Foreskin keratinocyte (primary cell): ENCODE measurements at places on chromosomes 11 and 22. TPM values are rescaled to one million over a fixed set of nuclear protein-coding genes. Genes with fewer than 3 reads are reported as not detected.

DNA sequence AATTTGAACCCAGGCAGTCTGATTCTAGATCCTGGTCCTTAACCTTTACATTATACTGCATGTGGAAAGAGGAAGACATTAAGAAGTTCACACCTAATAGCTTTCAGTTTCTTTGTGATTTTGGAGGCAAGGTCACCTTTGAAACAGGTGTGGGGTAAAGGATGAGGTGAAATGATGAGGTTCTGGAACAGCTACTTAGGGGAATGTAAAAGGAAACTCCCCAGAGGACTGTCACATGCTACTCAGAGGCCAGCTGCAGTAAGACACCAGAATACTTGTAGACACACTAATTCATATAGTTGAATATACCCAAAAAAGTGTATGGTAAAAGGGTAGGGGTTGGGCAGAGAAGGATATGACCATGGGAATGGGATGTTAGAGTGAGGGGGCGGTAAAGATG is 5.4 kb downstream of the APIP start:
- no peak for DNase-seq

The CCDC88B gene
- 4.9 and 7.6 TPM in 2 replicates for total RNA-seq

The KRTAP5-6 gene
- not detected in 2 replicates for total RNA-seq

DNA sequence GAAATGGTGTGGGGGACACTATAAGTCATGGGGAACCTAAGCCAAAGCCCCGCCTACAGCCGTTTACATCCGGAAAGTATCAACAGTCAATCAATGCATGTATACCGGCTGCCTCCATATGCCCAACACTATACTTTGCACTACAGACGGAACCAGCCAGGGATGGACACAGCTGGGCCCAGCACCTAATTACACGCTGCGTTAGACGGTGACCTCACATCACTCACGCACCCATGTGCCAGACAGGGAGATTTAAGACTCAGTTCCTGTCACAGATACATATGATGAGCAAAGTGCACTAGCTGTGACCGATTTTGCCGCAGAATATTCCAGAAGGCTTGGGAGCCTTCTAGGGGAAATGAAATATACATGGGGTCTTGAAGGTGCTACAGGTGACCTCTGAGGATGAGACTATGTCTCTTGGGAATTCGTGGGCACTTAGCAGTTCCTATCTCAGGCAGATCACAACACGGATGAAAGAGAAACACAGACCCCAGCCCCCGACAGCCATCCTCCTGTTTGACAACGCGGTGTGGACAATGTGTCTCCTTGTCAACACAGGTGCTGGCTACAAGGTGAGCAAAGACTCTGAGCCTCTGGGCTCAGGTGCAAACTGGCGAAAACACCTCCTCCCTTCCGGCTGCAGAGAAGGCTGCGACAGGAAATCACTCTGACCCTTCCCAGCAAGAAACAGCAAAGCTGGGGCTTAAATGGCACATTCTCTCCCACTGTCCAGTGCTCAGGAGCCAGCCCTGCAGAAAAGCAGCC is 8.0 kb downstream of the AHNAK start:
- no peak for DNase-seq

GRCh38 chr11:56950510-56950909 is 38.2 kb upstream of the OR5AK2 start:
- DNase-seq, result no peak

DNA sequence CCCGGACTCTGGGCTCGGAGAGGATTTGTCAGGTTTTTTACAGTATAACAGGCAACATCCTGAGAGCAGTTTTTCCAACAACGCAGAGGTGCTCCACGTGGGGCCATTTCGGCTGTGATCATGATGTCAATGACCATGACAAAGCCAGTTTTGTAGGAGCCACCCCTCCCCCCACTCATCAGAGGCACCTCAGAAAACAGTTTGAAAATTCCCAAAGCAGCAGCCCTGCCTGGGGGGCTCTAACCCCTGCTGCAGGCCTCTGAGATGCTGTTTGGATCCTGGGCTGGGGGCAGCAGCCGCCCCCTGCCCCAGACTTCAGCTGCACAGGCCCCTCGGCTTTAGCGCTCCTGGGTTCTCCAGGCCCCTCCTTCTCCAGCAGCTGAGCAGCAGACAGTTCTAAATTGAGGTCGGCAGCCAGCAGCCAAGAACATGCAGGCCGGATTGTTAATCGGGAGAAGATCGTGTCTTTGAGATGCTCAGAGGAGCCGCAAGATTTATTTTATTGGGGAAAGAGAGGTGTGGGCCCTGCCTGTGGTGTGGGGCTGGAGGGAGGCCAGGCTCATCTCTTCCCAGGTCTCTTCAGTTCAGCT is 19.4 kb downstream of the NFAM1 start:
- no peak for DNase-seq

- no peak for DNase-seq
Measured at GRCh38 chr22:37182101-37182948, 5.7 kb downstream of the C1QTNF6 start.

DNA sequence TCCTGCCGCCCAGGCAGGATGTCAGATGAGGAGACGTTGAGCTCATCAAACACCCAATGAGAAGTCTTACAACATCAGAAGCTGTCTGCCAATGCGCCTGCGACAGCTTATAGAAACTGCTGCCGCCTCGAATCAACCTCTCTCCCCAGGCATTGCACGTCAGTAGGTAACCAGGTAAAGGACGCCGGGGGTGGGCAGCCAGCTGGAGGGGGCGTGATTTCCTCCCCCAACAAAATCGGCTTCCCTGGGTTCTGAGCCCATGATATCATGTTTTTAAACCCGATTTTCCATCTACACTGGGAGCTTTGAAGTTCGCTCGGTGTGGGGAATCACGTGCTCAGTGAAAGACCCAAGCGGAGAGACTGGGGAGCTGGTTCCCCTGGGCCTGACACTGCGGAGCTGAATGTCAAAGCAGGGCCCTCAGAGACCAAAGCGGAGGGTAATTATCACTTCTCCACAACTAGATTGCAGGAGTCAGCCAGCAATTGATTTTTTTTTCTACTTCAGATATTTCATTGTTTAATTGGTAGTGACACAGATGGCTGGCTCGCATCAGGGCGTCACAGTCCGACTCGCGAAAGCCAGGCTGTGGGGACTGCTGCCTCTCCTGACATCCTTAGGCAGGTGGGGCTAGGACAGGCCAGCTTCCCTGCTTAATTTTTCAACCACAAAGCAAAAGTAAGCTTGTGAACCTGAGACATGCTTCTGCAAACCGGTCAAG is 15.4 kb downstream of the FAM83F start:
- no peak for DNase-seq

The MPEG1 gene
- not detected in 2 replicates for total RNA-seq

The GSTT2 gene
- 0.42 and 0.92 TPM in 2 replicates for total RNA-seq

DNA sequence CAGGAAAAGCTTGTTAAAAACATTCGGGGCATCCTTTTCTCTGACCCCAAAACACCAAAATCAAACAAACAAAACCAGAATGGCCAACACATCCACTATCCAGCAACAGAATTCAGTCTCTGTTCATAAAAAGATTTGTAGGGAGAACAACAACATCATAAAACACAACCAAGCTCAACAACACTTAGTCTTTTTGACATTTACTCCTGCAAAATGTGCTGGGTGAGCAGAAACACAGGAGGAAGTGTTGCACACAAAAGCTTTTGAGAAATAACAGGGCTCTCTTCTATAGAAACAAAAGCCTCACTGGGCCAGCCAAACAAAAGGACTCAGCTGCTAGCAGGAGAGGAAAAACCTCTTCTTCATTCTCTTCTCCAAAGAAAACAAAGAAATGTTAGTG is 736.0 kb upstream of the CCDC90B start:
- DNase-seq, result no peak

DNA sequence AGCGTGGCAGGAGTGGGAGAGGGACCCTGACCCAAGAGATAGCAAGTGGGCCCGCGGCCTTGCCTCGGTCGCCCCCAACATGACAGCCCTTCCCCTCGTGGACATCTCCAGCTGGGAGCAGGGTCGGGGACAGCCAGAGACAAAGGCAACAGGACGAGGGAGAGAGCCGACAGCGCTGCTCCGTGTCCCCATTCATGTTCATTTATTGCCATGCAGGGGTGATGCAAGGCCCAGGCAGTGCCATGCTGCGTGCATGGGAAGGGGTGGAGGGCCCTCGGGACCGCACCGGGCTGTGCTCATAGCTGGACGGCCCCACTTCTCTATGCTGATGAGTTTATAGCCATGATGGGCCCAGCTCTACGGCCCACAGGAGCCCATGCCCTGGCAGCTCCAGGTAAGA is 12.7 kb downstream of the MRPL23 start:
- no peak for DNase-seq

The NAV2 gene
- 12.1 and 12.9 TPM in 2 replicates for total RNA-seq

DNA sequence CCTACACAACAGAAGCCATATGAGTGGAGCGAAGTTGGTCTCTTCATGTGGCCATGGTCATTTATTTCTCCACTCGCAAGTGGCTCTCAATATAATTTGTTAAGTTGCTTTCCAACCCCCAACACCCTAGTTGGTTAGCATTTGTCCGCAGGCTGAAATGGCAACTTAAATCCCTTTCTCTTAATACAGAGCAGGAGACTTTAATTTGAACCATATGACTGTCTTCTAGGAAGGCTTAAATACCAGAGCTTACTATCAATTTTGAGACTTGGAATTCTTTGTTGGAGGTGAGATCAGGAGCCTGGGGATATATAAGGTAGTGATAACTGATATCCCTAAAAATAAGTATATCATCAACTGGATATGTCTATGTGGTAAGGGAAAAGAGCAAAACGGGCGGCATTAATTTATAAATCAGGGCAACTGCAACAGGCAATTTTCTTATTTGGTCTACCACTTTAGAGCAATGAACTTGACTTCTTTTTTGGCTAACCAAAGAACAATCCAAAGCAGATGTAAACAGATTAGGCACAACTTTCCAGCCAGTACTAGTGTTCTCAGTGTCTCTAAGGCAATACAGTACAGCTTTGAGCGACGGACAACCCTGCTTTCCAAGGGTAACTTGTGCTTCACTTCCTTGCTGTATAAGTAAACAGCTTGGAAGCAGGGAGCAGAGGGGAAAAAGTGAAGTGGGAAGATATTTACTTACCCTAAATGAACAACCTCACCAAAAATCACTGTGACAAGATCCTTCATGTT is 74.7 kb upstream of the APOA1 start:
- DNase-seq, result no peak

- DNase-seq, result peak; percentile 57
Measured at GRCh38 chr11:9015677-9016076, 11.9 kb upstream of the NRIP3 start.

The SCARF2 gene
- 0.14 and 0.24 TPM in 2 replicates for total RNA-seq

GRCh38 chr11:115693002-115693401 is 188.8 kb upstream of the CADM1 start:
- DNase-seq, result no peak

DNA sequence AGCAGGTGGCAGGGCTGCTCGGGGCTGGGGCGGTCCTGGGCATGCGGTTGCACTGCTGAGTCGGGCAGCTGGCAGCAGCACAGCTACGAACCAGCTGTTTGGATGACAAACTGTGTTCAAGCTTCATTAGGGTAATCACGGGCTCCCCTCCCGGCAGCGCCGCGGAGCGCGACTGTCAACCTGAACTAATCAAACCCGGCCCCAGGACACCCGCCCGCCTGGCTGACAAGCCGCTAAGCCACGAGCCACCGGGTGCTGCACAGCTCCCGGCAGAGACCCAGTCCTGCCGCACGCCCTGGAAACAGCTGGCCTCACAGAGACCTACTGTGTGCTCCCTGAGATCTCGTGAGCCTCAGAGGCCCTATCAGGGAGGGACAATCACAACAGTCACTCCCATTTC is 60.6 kb upstream of the TCF20 start:
- DNase-seq, result no peak

DNA sequence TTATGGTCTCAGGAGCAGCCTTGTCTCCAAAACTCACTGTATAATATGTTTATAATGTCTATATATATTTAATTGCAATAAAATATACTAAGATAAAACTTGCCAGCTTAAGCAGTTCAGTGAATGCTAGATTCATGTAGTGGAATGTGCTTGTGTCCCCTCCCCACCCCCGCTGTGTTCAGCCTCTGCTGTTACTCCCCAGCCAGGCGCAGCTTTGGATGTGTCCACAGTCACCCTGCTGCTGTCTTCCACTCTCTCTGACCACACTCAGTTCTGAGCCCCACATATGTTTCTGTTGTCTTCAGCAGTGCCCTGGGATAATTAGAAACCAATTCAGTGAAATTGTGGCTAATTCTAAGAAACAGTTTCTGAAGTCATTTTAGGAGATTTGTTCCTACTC is 52.2 kb downstream of the PPFIA1 start:
- DNase-seq, result no peak

GRCh38 chr11:16956538-16957153 is 57.6 kb downstream of the PLEKHA7 start:
- peak; percentile 54 for DNase-seq

DNA sequence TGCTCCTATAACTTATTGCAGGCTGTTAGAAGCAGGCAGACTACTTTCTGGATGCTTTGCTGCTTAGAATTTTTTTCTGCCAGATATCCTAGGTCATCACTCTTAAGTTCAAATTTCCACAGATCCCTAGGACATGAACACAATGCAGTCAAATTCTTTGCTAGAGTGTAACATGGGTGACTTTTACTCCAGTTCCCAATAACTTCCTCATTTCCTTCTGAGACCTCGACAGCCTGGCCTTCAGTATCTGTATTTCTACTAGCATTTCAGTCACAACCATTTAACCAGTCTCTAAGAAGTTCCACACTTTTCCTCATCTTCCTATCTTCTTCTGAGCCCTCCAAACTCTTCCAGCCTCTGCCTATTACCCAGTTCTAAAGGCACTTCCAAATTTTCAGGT is 60.4 kb upstream of the ZBED5 start:
- DNase-seq, result no peak

- no peak for DNase-seq
Measured at GRCh38 chr11:27405134-27405533, 42.1 kb upstream of the CCDC34 start.

DNA sequence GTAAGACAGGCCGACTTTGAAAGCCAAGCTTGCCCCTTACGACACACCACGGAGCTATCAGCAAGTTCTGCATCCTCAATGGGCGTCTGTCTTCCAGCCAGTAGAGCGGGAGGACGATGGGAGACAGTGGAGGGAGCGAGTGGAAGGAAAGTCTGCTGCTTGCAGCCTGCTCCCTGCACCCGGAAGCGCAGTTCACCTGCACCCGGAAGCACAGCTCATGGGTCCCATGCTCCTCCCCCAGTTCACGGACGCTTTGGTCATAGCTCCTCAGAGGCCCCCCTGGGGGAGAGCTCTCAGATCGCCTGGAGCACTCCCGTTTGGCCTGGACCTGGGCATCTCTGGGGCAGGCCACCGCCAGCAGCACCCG is 51.3 kb downstream of the FBLN1 start:
- DNase-seq, result no peak
